ENCODE measurements at places on chromosomes 13 and 19. TPM values are rescaled to one million over a fixed set of nuclear protein-coding genes. Genes with fewer than 3 reads are reported as not detected.

ANO8 gene
- total RNA-seq: 15.4 TPM

PSG1 gene
- not detected for total RNA-seq

FAM124A gene
- 0.85 TPM for total RNA-seq

GRCh38 chr13:74647991-74648390 lies 513.8 kb upstream of the KLF12 start:
- no peaks in the 10 kb centered on the region for H3K27me3 ChIP-seq
- no peak overlapping the region for H3K4me3 ChIP-seq

DNA sequence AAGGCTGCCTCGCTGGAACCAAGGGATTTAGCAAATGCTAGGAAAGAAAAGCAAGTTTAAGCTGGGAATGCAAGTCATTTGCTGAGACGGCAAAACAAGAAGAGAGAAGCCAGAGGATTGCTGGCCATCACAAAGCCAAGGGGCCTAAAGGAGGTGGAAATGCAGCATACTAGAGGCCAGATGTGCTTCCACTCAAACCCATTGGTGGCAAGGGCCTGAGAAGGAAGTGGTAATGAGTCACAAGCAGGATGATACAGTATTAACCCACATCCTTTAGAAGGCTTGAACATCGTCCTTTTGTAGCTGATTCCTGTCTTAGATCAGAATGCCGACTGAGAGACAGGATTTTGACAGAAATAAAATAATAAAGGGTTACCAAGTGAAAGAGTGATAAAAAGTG lies 68.2 kb downstream of the ITGBL1 start:
- no peak overlapping the region for H3K27ac ChIP-seq
- no peaks in the 10 kb centered on the region for H3K36me3 ChIP-seq
- no peak for DNase-seq
- H3K27me3 ChIP-seq: no peaks in the 10 kb centered on the region
- H3K4me3 ChIP-seq: no peak overlapping the region
- H3K4me1 ChIP-seq: peaks cover 18% of the 10 kb centered on the region

- no peaks in the 10 kb centered on the region for H3K36me3 ChIP-seq
- peaks cover 4% of the 10 kb centered on the region for H3K4me1 ChIP-seq
Measured at GRCh38 chr19:20078581-20079031, 806 bp downstream of the ZNF90 start.

DNA sequence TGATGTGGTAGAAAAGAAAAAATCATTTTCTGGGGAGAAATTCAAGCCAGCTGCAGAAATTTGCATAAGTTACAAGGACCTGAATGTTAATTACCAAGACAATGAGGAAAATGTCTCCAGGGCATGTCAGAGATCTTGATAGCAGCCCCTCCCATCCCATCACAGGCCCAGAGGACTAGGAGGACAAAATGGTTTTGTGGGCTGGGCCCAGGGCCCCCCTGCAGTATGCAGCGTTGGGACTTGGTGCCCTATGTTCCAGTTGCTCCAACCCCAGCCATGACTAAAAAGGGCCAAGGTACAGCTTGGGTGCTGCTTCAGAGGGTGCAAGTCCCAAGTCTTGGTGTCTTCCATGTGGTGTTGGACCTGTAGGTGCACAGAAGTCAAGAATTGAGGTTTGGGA lies 76.6 kb upstream of the SOX1 start:
- no peaks in the 10 kb centered on the region for H3K36me3 ChIP-seq
- H3K4me1 ChIP-seq: no peaks in the 10 kb centered on the region
- no peaks in the 10 kb centered on the region for H3K27me3 ChIP-seq
- no peak overlapping the region for H3K4me3 ChIP-seq
- no peak for DNase-seq

GRCh38 chr13:113979791-113980471 lies 6.1 kb upstream of the C13orf46 start:
- H3K27ac ChIP-seq: no peak overlapping the region
- peaks cover 28% of the 10 kb centered on the region for H3K36me3 ChIP-seq
- no peak for DNase-seq
- no peak overlapping the region for H3K4me3 ChIP-seq
- H3K4me1 ChIP-seq: no peaks in the 10 kb centered on the region

DNA sequence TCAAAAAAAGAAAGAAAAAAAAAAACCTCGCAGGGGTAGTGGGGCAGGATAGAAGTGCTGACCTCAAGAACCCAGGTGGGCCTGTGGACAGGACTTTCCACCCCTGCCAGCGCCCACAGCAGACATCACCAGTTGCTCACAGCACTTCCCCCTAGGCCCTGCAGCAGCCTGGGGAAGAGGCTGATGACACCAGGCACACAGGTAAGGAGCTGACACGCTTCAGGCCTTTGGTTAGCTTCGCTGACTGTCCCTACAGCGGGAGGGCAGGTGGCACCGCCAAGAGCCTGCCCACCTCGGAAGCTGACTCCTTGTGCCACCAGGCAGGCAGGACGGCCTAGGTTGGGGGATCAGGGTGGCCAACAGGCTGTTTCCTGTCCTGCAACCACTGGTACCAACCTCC lies 8.9 kb downstream of the LONP1 start:
- DNase-seq: no peak
- peaks cover 12% of the 10 kb centered on the region for H3K36me3 ChIP-seq
- H3K27ac ChIP-seq: no peak overlapping the region
- no peaks in the 10 kb centered on the region for H3K4me1 ChIP-seq
- H3K4me3 ChIP-seq: no peak overlapping the region

Measured in naive thymus-derived CD4-positive, alpha-beta T cell (primary cell).